Subcutaneous adipose tissue (tissue), 4 donors: ENCODE measurements at places on chromosomes 5 and 9. TPM values are rescaled to one million over a fixed set of nuclear protein-coding genes. Genes with fewer than 3 reads are reported as not detected.

The ADGRV1 gene
- not detected for total RNA-seq

The HTR4 gene
- not detected for total RNA-seq

The PLPP6 gene
- 5.9 TPM for total RNA-seq

The ZFP37 gene
- total RNA-seq: 2.4 TPM

The DNM1 gene
- total RNA-seq: 22.8 TPM

The SOX30 gene
- not detected for total RNA-seq

The PITX1 gene
- total RNA-seq: not detected

The UBQLN1 gene
- 130 TPM for total RNA-seq

The GNA14 gene
- 0.98 TPM for total RNA-seq

The TTF1 gene
- 19.2 TPM for total RNA-seq

The SLC6A3 gene
- not detected for total RNA-seq

The AMBP gene
- total RNA-seq: not detected

The APBB3 gene
- total RNA-seq: 20.3 TPM

The SCGB3A2 gene
- not detected for total RNA-seq

The FNBP1 gene
- total RNA-seq: 34.1 TPM

The PRLR gene
- total RNA-seq: 1.4 TPM

The EMB gene
- total RNA-seq: 58.5 TPM

The TAF11L14 gene
- total RNA-seq: not detected

The PALM2AKAP2 gene
- total RNA-seq: 37.5 TPM

The NOL6 gene
- total RNA-seq: 11.0 TPM

The UBE2D2 gene
- total RNA-seq: 63.7 TPM

The SLCO6A1 gene
- total RNA-seq: not detected

The SPATA31D3 gene
- total RNA-seq: not detected

The INSL6 gene
- not detected for total RNA-seq

The NSMF gene
- 37.5 TPM for total RNA-seq

The SPAAR gene
- 42.4 TPM for total RNA-seq

The TAF11L10 gene
- total RNA-seq: not detected

The FAM153A gene
- 0.38 TPM for total RNA-seq

The RMRP gene
- 5,401 TPM for total RNA-seq

The AGTPBP1 gene
- 31.1 TPM for total RNA-seq

The MARCOL gene
- not detected for total RNA-seq

The LHX3 gene
- total RNA-seq: not detected

The TLE1 gene
- 37.7 TPM for total RNA-seq

The CYSTM1 gene
- total RNA-seq: 88.9 TPM

The UBAC1 gene
- total RNA-seq: 32.4 TPM

The TXNDC8 gene
- not detected for total RNA-seq

The EGR1 gene
- 2.6 TPM for total RNA-seq

The ANKRD18A gene
- total RNA-seq: 0.33 TPM

The GRM6 gene
- not detected for total RNA-seq

The SH3RF2 gene
- total RNA-seq: 0.33 TPM

The MELK gene
- 0.57 TPM for total RNA-seq

The ACTBL2 gene
- not detected for total RNA-seq

The INSL4 gene
- total RNA-seq: not detected

The TAF11L3 gene
- not detected for total RNA-seq

The AQP7 gene
- total RNA-seq: 222 TPM

The RNF208 gene
- not detected for total RNA-seq

The PPP3R2 gene
- not detected for total RNA-seq

The RASEF gene
- not detected for total RNA-seq

The SCGB3A1 gene
- total RNA-seq: not detected

The LECT2 gene
- total RNA-seq: not detected

The DYNC2I2 gene
- total RNA-seq: 19.5 TPM

The GOLGA2 gene
- total RNA-seq: 101 TPM

The PTPA gene
- 32.4 TPM for total RNA-seq

The PCDHB14 gene
- 2.2 TPM for total RNA-seq

The TMOD1 gene
- total RNA-seq: 15.4 TPM

The APBA1 gene
- total RNA-seq: 7.6 TPM

The NDOR1 gene
- 6.2 TPM for total RNA-seq

The MAMDC4 gene
- total RNA-seq: not detected
